Mononuclear cell (primary cell): ENCODE measurements at places on chromosomes 7 and 10. TPM values are rescaled to one million over a fixed set of nuclear protein-coding genes. Genes with fewer than 3 reads are reported as not detected.

The CLCN1 gene
- 0.21 TPM for total RNA-seq

The TMEM176B gene
- 4.7 TPM for total RNA-seq

The ARHGEF5 gene
- 5.1 TPM for total RNA-seq

The CNPY1 gene
- not detected for total RNA-seq

The CALML3 gene
- not detected for total RNA-seq

The SLIT1 gene
- total RNA-seq = 0.10 TPM

The GSTO2 gene
- total RNA-seq = 0.84 TPM
